ENCODE measurements at places on chromosomes 12 and 14.

GRCh38 chr12:107429006-107429705, 256.4 kb upstream of the PWP1 start:
- DNase-seq: no peak

- DNase-seq: no peak
Observed at GRCh38 chr12:39357041-39357440, 85.9 kb downstream of the KIF21A start.

DNA sequence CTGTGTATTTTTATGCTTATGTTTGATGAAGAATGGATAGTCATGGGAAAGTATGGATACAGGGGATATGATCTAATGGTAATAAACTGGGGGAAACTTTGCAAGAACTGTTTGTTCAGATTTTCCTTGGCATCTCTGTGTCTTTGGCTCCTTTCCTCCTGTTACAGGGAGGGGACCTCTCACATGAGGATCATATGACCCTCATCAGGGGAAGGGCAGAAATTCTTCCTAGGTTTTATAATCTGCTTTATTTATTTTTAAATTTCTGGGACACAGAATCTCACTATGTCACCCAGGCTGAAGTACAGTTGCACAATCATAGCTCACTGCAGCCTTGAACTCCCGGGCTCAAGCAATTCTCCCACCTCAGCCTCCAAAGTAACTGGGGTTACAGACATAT, 526.5 kb downstream of the CCER1 start:
- DNase-seq: no peak

DNA sequence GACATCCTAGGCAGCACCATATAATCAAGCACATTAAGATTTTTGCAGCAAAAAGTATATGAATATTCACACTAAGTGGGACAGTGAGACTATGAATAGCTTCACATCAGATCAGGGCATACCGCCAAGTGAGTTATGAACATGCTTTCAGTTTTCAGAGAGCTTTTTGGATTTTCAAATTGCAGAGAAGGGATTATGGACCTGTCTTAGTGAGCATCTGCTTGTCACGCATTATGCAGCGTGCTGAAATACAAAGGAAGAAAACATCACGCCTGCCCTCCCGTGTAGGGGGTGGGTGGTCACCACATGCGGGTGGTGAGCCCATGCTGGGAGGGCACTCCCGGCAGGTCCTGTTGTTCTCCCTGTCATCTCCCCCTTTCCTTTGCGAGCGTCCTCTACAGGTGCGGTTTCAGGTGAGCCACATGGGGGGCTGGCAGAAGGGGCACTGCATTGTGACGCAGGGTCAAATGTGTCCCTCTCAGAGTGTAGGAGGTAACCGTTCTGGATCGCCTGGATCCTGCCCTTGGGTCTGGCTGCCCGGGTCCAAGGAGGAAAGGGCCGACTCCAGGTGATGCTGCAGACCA, 42.6 kb downstream of the TRAF3 start:
- no peak for DNase-seq

DNA sequence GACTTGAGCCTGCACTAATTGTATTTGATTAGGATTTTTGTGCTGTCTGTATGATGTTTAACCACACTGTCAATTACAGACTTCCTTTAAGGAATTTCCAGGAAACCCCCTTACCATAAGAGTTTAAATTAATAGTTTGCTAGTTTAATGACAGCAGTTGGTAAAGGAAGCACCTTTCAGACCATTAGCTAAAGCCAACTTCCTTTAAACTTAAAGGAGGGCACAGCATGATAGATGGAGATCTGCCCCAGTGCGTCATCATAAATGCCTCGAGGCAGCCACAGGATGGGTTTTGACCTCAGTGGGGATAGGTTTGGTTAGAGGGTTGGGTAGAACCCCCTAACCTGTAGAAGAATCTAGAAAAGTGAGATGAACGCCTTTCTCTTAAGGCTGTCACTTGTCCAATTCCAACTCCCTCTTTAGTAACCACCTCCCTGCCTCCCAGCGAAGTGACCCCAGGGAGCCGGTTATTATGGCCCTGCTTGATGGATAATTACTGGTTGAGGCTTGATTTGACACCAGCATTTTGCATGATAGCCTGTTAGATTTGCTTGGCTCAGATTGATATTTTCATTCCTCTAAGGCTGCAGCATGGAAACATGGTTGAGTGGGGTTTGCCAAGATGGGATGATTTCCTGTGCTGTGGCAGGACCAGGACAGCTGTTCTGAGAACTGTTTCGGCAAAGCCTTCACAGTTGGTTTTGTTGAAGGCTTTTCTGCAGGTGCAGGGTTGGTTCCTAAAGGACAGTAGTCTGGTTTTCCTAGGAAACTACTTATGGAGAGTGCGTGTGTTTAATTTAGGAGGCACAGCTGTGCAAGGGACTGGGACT, 62.7 kb downstream of the CHST11 start:
- no peak for DNase-seq
